Esophagus muscularis mucosa (tissue), 4 donors: ENCODE measurements at places on chromosomes 7 and 10. TPM values are rescaled to one million over a fixed set of nuclear protein-coding genes. Genes with fewer than 3 reads are reported as not detected.
A peak's percentile ranks its signal among the peaks of the same experiment; 100 is the strongest.

DNA sequence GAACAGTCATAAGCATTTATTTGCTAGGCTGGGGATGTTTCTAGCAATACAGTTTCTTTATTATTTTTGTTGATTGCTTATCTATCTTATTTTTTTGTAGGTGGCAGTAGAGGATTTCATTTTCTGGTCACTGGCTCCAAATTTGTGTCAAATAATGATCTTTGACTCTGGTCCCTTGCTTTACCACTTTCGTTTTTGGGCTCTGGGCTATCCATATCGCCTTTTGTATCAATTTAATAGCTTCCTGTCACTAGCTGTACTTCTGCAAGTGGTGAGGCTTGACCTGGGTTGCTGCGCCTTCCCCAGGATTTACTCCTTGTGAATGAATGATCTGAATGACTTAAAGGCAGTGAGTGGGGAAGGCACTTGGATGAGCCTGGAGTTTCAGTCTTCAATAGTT is 48.4 kb downstream of the MDFIC start:
- H3K4me1 ChIP-seq, result peaks cover 16% of the 10 kb centered on the region
- no peak overlapping the region for H3K27ac ChIP-seq
- H3K27me3 ChIP-seq, result no peaks in the 10 kb centered on the region
- H3K36me3 ChIP-seq, result no peaks in the 10 kb centered on the region
- DNase-seq, result no peak
- H3K4me3 ChIP-seq, result no peak overlapping the region

GRCh38 chr10:116014326-116014725 is 258.7 kb downstream of the GFRA1 start:
- no peak overlapping the region for H3K4me3 ChIP-seq
- H3K27ac ChIP-seq, result no peak overlapping the region
- no peak for DNase-seq
- peaks cover 6% of the 10 kb centered on the region for H3K4me1 ChIP-seq

- H3K36me3 ChIP-seq, result no peaks in the 10 kb centered on the region
- no peaks in the 10 kb centered on the region for H3K4me1 ChIP-seq
- no peak overlapping the region for H3K4me3 ChIP-seq
- DNase-seq, result peak; percentile 29
- peaks cover 4% of the 10 kb centered on the region for H3K27me3 ChIP-seq
- no peak overlapping the region for H3K27ac ChIP-seq
Measured at GRCh38 chr10:71077796-71078453, 134.4 kb upstream of the UNC5B start.

Gene STAMBPL1
- total RNA-seq, result 14.9 TPM

DNA sequence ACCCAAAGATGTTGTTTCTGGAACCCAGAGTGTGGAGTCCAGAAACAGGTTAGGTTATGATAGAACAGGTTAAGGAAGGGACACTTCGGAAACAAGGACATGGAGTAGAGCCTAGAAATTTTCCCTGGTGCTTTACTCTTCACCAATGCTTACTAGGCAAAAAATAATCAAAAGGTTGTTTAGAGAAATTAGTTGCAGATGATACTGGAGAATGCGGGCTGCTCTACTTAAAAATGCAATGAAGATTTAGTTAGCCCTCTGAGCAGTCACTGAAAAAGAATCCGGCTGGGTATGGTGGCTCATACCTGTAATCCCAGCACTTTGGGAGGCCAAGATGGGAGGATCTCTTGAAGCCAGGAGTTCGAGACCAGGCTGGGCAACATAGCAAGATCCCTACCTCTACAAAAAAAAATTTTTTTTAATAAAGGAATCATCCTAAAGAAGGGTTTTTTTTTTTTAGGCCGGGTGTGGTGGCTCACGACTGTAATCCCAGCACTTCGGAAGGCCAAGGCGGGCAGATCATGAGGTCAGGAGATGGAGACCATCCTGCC is 3.3 kb upstream of the UBE2H start:
- H3K36me3 ChIP-seq, result no peaks in the 10 kb centered on the region
- no peak overlapping the region for H3K4me3 ChIP-seq
- H3K27ac ChIP-seq, result no peak overlapping the region
- no peaks in the 10 kb centered on the region for H3K27me3 ChIP-seq

Gene SPDYE5
- total RNA-seq, result not detected

Gene C7orf33
- not detected for total RNA-seq

GRCh38 chr10:24947304-24948097 is 4.9 kb downstream of the PRTFDC1 start:
- H3K4me3 ChIP-seq, result no peak overlapping the region
- no peaks in the 10 kb centered on the region for H3K36me3 ChIP-seq
- DNase-seq, result peak; percentile 75
- H3K27me3 ChIP-seq, result no peaks in the 10 kb centered on the region
- peak overlapping the region; percentile 20 for H3K27ac ChIP-seq

Gene HOXA10
- total RNA-seq, result not detected

DNA sequence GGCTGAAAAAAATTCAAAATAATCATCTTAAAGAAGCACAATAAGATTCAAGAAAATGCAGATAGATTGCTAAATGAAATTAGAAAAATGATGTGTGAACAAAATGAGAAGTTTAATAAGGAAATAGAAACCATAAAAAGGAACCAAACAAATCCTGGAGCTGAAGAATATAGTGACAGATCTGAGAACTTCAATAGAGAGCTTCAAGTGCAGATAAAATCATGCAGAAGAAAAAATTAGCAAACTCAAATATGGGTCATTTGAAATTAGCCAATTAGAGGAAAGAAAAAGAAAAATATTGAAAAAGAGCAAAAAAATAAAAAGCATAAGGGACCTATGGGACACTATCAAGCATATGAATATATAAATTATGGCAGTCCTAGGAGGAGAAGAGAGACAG is 720.1 kb downstream of the PARD3 start:
- DNase-seq, result no peak
- H3K27ac ChIP-seq, result no peak overlapping the region
- H3K36me3 ChIP-seq, result no peaks in the 10 kb centered on the region

DNA sequence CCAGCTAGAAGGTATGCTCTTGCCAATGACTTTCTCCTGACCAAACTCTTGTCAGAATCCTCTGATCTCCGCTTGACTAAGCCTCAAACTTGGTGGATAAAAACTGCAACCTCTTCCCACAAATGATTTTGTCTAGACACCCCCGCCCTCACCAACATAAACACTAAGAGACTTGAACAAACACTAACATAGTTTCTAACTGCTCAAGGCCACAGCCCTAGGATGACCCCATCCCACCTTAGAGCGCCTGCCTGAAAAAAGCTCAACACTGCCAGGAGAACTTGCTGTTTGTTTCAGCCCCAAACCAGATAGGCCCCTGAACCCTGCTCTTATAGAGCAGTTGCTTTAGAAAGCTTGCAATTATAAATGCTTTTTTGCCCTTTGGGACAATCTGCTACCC is 71.8 kb downstream of the LRRN3 start:
- no peaks in the 10 kb centered on the region for H3K4me1 ChIP-seq
- H3K27ac ChIP-seq, result no peak overlapping the region
- no peak overlapping the region for H3K4me3 ChIP-seq
- no peaks in the 10 kb centered on the region for H3K27me3 ChIP-seq
- H3K36me3 ChIP-seq, result no peaks in the 10 kb centered on the region

GRCh38 chr10:3786295-3787015 is 1.4 kb upstream of the KLF6 start:
- peaks cover 5% of the 10 kb centered on the region for H3K36me3 ChIP-seq
- H3K27ac ChIP-seq, result peak overlapping the region; percentile 98
- peaks cover 8% of the 10 kb centered on the region for H3K4me1 ChIP-seq
- H3K4me3 ChIP-seq, result peak overlapping the region; percentile 66

Gene UCN3
- total RNA-seq, result not detected

GRCh38 chr10:5811387-5811821 is 1.8 kb downstream of the GDI2 start:
- DNase-seq, result no peak
- peak overlapping the region; percentile 99 for H3K4me3 ChIP-seq
- H3K27me3 ChIP-seq, result no peaks in the 10 kb centered on the region
- H3K36me3 ChIP-seq, result no peaks in the 10 kb centered on the region
- peaks cover 50% of the 10 kb centered on the region for H3K4me1 ChIP-seq
- no peak overlapping the region for H3K27ac ChIP-seq

DNA sequence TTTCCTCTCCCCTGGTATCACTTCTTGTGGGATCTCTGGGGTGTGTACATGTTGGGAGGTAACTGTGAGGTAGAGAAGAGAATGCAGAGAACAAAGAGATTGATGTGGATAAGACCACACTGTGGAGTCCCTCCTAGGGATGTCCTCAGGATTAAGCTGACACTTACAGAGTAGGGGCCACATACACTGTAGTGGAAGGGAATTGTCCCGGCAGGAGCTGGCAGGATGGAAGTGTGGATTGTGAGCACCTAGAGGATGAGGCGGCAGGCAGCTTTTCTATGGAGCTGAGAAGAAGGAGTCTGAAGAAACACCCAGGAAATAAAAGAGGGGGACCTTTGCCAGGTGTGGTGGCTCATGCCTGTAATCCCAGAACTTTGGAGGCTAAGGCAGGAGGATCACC is 13.5 kb downstream of the AGFG2 start:
- no peak overlapping the region for H3K27ac ChIP-seq
- DNase-seq, result no peak
- H3K36me3 ChIP-seq, result peaks cover 81% of the 10 kb centered on the region
- H3K4me3 ChIP-seq, result no peak overlapping the region
- H3K27me3 ChIP-seq, result no peaks in the 10 kb centered on the region

- H3K27ac ChIP-seq, result no peak overlapping the region
- no peak overlapping the region for H3K4me3 ChIP-seq
- no peaks in the 10 kb centered on the region for H3K4me1 ChIP-seq
- H3K36me3 ChIP-seq, result no peaks in the 10 kb centered on the region
- no peaks in the 10 kb centered on the region for H3K27me3 ChIP-seq
- no peak for DNase-seq
Measured at GRCh38 chr10:86139066-86139657, 227.4 kb downstream of the GRID1 start.

Gene TMEM229A
- not detected for total RNA-seq

GRCh38 chr7:108138911-108139310 is 8.8 kb upstream of the LAMB4 start:
- H3K4me3 ChIP-seq, result no peak overlapping the region
- no peak overlapping the region for H3K27ac ChIP-seq
- peak; percentile 88 for DNase-seq
- peaks cover 7% of the 10 kb centered on the region for H3K4me1 ChIP-seq
- H3K27me3 ChIP-seq, result no peaks in the 10 kb centered on the region

DNA sequence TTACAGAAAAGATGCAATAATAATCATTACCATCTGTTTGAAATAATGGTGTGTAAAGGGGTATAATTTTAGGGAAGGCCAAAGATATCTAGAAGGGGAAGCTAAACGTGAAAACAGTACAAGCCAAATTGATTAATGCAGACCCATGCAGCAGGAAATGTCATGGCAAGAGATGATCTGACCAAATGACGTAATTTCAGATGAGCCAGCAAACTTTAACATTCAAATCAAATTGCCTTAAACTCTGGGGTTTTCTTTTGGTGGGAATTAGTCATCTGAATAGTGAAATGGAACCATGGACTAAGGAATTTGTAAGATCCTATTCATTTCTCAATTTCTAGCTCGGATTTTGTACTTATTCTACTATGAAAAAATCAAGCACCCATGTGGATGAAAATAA is 21.4 kb upstream of the SCIN start:
- no peak overlapping the region for H3K4me3 ChIP-seq
- DNase-seq, result no peak
- no peaks in the 10 kb centered on the region for H3K4me1 ChIP-seq
- H3K36me3 ChIP-seq, result no peaks in the 10 kb centered on the region
- no peaks in the 10 kb centered on the region for H3K27me3 ChIP-seq
- H3K27ac ChIP-seq, result no peak overlapping the region

Gene CFAP69
- total RNA-seq, result 8.6 TPM

- DNase-seq, result no peak
- no peaks in the 10 kb centered on the region for H3K36me3 ChIP-seq
- no peak overlapping the region for H3K27ac ChIP-seq
- no peaks in the 10 kb centered on the region for H3K4me1 ChIP-seq
Measured at GRCh38 chr10:46232666-46233065, 54.1 kb upstream of the ANTXRL start.

DNA sequence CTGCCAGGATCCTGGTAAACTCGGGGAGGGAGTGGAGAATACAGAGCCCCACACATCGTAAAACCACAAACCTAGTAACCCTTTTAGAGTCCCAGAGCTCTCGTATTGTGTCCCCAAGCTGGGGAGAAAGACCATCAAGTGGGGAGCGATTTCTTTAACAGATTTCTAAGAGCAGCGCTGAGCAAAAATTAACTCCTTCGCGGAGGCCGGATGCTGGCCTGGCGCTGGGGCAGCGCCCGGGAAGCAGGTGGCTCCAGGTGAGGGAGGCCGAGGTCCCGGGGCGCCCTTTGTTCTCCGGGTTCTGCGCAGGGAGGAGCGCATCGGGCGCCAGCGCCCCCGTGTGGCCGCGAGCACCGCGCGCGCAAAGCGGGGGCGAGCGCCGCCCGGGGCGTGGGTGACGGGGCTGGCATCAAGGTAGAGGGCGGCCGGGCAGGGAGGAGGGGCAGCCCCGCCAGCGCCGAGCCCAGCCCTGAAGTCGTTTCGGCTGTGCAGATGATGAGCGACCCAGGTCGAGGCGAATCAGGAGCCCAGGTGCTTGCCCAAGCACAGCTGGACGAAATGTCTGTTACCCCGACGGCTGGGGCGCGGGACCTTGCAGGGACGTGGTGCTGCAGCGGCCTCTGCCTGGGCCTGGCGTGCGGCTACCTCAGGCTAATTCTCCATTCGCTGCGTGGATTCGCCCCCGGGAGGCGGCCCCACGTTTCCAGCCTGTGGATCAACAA is 10.4 kb upstream of the FGFR2 start:
- H3K4me1 ChIP-seq, result peaks cover 5% of the 10 kb centered on the region
- H3K27ac ChIP-seq, result peak overlapping the region; percentile 56
- H3K4me3 ChIP-seq, result peak overlapping the region; percentile 57
- no peak for DNase-seq
- peaks cover 14% of the 10 kb centered on the region for H3K27me3 ChIP-seq

DNA sequence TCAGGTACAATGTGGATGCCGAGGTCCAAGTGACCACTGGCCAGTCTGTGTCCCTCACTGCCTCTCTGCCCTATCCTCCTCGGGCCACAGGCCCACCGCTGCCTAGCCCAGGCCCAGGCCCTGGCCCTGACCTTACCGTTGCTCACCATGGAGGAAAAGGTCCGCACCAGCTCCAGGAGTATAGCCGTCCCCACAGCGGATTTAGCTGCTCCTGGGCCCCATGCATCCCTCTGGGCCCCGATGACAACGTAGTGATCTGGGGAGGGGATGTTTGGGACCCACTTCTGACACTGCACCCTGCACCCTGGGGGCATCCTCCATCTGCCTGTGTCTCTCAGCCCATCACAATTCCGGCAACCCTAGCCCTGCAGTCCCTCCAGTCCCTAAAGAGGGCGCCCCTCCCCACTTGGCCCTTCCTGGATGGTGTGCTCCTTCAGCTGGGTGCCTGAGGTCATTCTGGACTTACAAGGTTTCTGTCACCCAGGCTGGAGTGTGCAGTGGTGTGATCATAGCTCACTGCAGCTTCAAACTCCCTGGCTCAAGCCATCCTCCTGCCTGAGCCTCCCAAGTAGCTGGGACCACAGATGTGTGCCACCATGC is 12.1 kb downstream of the TFR2 start:
- H3K4me3 ChIP-seq, result no peak overlapping the region
- H3K27me3 ChIP-seq, result peaks cover 16% of the 10 kb centered on the region
- H3K27ac ChIP-seq, result no peak overlapping the region

DNA sequence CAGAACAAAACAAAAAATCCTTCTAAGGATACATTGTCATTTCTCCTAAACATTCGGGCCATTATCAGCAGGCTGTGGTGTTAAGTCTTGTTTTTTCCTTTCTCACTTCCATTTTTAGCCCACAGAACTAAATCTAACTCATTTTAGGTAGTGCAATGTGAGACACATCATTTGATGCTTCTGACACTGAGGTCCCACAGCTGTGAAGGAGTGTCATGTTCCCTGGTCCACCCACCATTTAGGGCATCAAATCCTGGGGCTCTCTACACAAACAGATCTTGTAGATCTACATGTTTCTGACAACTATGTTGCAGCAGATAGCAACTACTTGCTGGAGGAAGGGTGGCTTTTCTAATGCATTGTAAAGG is 232.5 kb upstream of the IGFBP3 start:
- H3K27me3 ChIP-seq, result no peaks in the 10 kb centered on the region
- peak; percentile 64 for DNase-seq
- H3K4me3 ChIP-seq, result no peak overlapping the region
- no peak overlapping the region for H3K27ac ChIP-seq
- H3K4me1 ChIP-seq, result no peaks in the 10 kb centered on the region
